ENCODE measurements at places on chromosomes 4 and X.

- DNase-seq = no peak
Observed at GRCh38 chr4:189255636-189256035, 685.0 kb upstream of the FRG1 start.

GRCh38 chrX:48107717-48108116 lies 22.7 kb upstream of the SPACA5B start:
- no peak for DNase-seq

DNA sequence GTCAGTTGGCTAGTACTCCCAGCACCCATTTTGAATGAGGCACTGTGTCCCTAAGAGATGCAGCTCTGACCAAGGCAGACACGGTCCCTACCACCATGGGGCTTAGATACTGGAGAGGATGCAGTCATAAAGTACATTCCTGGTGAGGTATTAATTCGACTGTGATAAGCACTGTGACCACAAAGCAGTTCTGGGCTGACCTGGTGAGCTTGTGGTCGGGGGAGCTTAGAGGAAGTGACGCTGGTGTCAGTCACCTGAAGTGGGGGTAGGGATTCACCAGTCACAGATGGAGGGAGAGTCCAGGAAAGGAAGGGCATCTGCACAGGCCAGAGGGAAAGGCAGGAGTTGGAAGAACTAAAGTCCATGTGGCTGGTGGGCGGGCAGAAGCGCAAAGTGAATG lies 15.8 kb upstream of the CLTRN start:
- DNase-seq = no peak

GRCh38 chrX:1185561-1185960 lies 26.9 kb downstream of the CRLF2 start:
- DNase-seq = no peak

DNA sequence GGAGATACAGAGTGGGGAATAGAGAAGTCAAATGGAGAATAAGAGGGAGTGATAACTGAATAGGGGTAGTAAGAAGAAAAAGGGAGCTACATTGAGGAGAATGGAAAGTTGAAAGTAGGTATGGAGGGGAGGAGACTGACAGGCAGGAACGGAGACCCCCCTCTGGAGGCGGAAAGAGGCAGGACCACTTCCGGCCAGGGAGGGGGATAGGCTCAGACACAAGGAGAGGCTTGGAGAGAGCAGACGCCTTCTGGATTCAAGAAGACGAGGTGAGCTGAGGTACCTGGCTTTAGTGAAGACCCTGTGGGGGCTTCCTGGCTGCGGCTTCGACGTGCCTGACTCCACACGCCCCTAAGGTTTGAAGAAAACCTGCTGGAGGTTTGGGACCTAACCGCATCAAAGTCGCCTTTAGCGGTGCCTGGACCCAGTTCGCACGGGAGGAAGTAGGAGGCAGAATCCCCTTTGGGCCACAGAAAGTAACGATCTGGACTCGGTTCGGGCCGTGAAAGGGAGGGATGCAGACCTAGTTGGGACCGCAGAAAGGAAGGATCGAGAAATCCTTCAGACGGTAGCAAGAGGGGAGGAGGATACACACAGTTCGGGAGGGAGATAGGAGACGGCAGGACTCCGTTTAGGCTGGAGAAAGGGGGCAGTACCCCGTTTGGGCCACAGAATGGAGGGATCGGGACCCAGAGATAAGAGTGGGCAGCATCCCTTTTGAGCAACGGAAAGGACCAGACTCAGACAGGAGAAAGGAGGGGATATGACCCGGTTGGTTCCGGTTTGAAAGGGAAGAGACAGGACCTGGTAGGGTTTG lies at the start of gene TRO:
Gene TRO (plus strand): TSS at position 215 of the 817 bp plus-strand sequence. CDS start 1,423 bp downstream, outside the sequence.
- no peak for DNase-seq

GRCh38 chr4:85445050-85445639 lies 29.8 kb upstream of the ARHGAP24 start:
- DNase-seq = no peak

GRCh38 chr4:3463556-3464348 lies 646 bp downstream of the DOK7 start:
- no peak for DNase-seq

DNA sequence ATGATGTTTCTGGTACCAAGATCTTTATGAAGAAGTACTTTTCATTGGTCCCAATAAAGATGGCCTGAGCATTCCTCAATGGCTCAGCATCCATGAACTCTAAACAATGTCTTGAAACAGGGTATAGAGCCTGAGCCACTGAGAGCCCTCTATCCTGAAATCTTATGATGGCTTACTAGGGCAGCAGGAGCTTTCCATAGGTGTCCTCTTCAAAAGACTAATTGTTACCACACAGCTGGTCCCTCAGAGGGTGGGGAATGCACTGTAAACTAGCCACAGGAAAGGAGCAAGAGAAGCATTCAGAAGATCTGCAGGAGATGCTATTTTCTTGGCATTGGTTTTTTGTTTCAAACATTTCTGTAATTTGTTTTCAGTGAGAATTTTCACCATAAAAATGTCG lies 5.6 kb upstream of the BANK1 start:
- DNase-seq = no peak

DNA sequence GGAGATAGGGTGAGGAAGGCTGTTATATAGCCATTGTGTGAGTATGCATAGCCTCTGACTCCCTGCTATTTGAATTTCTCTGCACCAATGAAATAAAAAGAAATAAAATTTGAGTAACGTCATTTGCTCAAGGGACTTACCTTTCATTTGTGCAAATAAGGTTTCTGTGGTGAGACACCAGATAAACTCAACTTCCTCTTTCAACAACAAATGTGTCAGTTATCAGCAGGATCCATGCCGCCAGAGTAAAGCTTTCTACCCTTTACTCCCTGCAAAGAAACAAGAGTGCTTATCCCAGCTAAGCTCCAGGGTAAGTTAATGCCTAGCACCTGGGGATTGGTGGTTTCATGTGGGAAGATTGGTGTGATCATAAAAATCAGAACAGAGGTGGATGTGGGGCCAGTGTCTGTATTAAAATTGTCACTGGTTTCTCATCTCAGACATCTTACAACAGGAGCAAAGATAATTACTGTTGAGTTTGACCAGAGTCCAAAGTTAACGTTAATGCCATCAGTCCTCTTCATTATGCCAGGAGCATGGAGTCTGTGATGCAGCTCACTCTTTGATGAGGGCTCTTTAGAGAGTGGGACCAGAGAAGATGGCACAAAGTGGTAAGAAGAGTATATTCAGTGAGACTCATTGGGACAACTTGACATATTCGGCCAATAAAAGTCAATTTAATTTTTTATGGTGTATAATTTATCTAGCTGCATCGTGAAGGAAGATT lies at the start of gene P2RY10:
Gene P2RY10 (plus strand): TSS at position 206 of the 727 bp plus-strand sequence. CDS start 15,130 bp downstream, outside the sequence.
- peak; percentile 67 for DNase-seq

GRCh38 chr4:151663109-151663508 lies 97.7 kb downstream of the GATB start:
- DNase-seq = no peak

- DNase-seq = no peak
Observed at GRCh38 chr4:134024251-134024650, 177.3 kb downstream of the PABPC4L start.

DNA sequence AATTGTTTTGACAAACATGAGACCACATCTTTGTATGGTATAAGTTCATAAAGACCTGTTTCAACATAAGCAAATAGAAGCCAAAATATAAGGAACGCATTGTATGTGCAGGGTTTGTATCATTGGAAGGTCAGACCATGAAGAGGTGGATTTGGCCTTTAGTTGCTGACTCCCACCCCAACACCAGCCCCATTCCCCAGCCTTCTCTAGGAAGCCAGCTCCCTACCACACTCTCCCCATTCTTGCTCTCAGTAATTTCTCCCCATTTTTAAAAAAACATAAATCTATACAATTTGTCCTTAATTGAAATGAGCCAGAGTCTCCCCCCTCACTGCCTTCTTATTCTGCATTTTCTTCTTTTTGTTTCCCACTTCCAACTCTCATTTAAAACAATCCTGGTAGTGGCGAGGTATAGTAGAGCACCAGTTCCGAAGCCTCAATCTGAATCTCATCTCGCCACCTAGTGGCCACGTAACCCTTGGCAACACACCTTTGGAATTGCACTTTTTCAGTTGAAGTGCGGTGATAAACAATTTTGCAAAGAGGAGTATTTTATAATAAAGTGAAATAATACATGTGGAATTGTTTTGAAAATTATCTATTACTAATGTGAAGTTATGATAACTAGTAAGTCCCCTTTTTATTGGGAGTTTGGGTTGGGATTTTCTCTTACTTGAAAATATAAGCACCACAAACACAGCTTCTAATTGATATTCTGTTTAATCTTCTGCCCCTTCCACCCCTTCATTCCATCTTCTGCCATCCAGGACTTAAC lies 126.6 kb downstream of the ASB9 start:
- peak; percentile 59 for DNase-seq

GRCh38 chr4:182978152-182978827 lies 61.1 kb upstream of the DCTD start:
- DNase-seq = no peak

DNA sequence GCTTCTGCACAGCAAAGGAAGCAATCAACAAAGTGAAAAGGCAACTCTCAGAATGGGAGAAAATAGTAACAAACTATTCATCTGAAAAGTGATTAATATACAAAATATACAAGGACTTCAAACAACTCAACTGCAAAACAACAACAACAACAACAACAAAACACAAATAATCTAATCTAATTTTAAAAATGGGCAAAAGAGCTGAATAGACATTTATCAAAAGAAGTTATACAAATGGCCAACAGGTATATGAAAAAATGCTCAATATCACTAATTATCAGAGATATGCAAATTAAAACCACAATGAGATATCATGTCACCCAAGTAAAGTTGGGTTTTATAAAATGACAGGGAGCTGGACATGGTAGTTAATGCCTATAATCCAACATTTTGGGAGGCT lies 602.8 kb upstream of the DIAPH2 start:
- no peak for DNase-seq

DNA sequence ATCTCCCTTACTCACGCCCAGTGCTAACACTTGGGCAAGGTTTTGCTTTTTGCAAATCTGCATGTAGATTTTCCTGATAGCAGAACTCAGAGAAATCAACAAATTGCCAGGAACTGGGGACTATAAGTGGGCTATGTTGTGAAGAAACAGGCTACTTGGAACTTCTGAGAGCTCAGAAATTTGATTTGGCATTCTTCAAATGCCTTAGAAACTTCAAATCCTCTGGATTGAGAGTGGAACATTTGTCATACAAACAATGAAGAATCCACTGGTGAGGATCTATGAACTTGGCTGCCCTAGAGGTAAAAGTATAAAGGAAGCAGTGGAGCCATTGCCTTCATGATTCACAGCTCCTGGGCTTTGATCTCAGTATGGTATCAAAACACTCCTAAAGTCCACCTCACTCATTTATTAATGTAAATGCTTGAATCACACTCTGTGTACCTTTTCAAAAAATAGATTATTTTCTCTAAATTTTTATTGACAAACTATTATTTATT lies 126.0 kb downstream of the GLRA3 start:
- no peak for DNase-seq

GRCh38 chr4:152660526-152660925 lies 19.3 kb downstream of the TMEM154 start:
- no peak for DNase-seq

Measured in CD4-positive, alpha-beta T cell treated with Interleukin-2 at 100 ng/mL for 4 hours (primary cell).